CD4-positive, alpha-beta T cell treated with Interleukin-15 for 1 hour (primary cell): ENCODE measurements at places on chromosomes 1 and 21.
A peak's percentile ranks its signal among the peaks of the same experiment; 100 is the strongest.

GRCh38 chr1:84998642-84999280, 1.8 kb upstream of the MCOLN2 start:
- DNase-seq: peak; percentile 50

GRCh38 chr1:205852969-205853368, 3.0 kb upstream of the PM20D1 start:
- DNase-seq: no peak

DNA sequence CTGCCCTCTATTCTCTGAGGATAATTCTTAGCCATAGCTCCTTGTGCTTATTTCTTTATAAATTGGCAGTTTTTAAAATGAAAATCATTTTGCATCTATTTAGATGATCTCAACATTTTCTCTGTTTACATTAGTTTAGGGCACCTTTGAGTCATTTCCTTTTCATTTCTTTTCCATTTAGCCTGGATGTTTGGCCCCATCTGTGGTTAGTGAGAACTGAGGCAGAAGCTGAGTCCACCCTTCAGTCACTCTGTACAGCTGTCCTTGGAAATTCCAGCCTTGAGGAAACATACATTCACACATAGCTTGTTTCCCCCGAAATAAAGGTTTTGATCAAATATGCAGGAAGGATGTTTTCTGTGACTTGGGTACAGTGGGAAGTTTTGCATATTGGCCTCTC, 123.7 kb downstream of the NTNG1 start:
- DNase-seq: no peak

DNA sequence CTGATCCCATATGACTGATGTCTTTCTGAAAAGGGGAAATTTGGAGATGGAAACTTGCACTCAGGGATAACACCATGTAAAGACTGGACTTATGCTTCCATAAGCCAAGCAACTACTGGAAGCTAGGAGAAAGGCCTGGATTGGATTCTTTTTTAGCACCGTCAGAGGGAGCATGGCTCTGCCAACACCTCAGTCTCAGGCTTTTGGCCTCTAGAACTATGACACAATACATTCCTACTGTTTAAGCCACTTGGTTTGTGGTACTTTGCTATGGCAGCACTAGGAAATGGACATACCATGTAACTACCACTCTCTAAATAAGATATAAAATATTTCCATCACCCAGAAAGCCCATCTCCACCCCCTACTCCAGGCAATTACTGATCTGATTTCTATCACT, 139.7 kb downstream of the CYYR1 start:
- DNase-seq: no peak

GRCh38 chr1:30688920-30689794, 34.2 kb downstream of the MATN1 start:
- DNase-seq: no peak

DNA sequence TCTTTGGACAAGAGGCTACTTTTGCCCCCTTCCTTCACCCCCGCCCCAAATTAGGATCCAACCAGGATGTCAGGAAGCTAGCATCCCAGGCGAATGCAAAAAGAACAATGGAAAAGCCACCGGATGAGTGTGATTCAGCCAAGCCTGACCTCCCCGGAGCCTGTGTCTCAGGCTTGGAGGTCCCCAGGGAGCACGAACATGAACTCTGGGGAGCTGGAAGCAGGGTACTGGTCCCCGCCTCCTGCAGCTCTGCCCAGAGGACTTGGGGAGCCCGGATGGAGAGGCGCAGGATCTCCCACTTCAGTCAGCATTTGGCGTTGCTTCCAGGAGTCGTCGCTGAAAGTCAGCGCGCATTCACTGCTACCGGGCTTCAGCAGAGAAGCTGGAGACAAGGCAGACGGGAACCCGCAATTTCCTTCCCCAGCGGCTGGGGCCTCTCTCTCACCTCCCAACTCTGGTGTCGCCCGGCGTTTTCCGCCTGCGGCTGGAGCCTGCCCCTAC, 1.8 kb upstream of the TBX15 start:
- no peak for DNase-seq

GRCh38 chr1:56574794-56575193, 4.6 kb downstream of the PLPP3 start:
- DNase-seq: no peak

- no peak for DNase-seq
These were observed 99.5 kb upstream of the IGSF21 start for GRCh38 chr1:18008081-18008480.

- no peak for DNase-seq
These were observed 354.8 kb upstream of the BRINP3 start for GRCh38 chr1:190832511-190832910.

GRCh38 chr1:185775501-185775900, 41.3 kb downstream of the HMCN1 start:
- DNase-seq: no peak

DNA sequence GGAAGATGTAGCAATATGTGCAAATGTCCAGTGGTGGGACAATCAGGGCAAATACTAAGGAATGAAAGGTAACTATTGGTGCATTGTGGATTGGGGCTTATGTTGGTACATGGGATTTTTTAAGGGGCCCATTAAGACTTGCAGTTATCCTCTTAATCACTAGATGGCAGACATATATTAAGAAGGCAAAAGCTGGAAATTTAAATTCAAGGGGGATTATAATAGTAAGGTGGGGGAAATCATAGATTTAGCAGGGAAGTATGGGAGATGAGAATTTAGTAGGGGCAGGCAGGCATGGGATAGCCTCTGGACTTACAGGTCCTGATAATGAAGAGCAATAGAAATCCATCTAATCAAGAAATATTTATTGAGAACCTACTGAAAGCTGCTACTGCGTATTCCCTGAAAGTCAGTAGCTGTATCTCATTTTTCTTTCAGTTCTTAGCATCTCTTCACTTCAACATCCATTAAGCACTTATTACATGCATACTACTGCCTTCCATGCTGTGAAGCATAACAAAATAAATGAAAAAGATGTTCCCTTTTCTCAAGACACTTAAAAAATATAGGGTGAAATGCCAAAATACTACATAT, 251.8 kb downstream of the CRB1 start:
- DNase-seq: no peak

GRCh38 chr1:180854001-180854400, 58.7 kb upstream of the KIAA1614 start:
- DNase-seq: no peak

GRCh38 chr1:187876775-187877174, 1048.0 kb downstream of the PLA2G4A start:
- no peak for DNase-seq

DNA sequence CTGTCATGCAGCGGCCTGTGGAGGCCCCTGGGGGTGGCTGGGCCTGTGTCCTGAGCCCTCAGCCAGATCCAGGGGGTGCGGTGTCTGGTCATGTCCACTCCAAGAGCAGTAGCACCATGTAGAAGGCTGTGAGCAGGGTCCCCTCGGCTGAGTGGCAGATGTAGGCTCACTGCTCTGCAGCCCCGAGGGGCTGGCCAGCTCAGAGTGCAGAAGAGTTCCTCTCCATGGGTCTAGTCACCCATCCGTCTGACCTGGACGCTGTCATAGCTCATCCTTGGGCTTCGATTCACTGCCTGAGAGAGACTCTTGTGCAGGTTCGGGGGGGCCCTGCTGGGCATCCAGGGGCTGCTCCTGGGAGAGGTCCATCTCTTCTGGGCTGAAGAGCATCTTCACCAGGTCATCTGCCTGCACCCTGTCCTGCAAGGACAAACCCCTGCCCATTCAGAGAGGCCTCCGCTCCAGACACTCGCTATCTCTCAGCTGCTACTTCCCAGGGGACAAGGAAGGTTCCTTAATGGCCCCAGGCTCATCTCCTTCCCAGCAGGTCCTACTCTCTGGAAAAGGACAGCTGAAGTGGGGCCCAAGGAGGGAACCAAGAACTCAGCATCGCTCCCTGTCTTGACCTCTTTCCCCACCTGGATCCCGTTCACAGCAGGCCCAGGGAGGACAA, 6.5 kb upstream of the CLDN19 start:
- no peak for DNase-seq
